Activated T-cell treated with anti-CD3 and anti-CD28 coated beads for 4 hours (primary cell): ENCODE measurements at places on chromosomes 7 and 10.

DNA sequence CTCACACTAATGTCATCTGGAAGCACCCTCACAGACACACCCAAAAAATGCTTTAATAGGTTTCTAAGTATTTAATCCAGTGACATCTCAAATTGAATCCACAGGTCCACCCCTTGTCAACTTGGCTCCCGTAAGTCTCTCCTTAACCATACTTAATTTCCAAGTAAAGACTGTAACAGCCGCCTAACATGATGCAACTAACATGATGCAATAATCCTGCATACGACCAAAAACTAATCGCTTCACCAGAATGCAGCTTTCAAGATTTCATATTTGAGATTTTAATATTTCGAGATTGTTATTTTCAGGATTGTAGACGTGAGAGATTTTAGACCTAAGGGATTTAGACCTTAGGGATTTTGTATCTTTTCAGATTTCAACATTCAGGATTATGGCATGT lies 3.7 kb upstream of the HDAC9 start:
- no peak for DNase-seq

DNA sequence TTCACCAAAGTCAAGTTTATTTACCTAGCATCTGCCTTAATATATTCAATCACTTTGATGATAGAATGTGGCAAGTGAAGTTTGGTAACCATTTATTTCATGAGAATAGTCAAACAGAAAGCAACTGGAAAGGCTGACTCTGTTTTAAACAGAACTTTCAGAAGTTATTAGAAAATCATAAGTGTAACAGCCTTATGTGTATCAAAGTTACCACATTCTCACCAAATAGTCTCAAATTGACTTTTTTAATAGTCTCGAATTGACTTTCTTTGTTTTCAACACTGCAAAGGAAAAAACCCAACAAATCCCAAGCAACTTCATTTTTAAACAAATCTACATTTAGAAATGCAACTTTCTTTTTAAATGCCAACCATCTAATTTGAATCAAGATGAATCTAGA lies 29.5 kb downstream of the NAMPT start:
- no peak for DNase-seq

DNA sequence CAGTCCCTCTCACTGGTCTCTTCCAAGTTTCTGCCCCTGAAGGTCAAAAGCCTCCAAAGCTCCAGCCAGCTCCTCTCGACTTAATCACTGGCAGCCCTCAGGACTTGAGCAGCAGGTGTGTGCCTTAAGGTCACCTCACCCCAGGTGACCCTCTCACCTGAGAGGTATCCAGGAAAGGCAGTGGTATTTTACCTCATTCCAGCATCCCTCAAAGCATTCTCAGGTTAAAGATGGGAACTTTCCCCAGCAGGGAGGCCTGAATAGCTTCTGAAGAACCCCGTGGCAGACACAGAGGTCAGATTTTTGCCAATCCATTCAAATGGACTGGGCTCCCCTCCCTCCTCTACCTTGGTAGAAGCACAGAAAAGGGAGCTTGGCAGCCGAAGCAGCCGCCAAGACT lies 148.2 kb downstream of the GFRA1 start:
- no peak for DNase-seq

GRCh38 chr7:107091306-107091705 lies 46.8 kb downstream of the PRKAR2B start:
- no peak for DNase-seq

GRCh38 chr7:2107386-2108070 lies 125.2 kb downstream of the MAD1L1 start:
- no peak for DNase-seq

DNA sequence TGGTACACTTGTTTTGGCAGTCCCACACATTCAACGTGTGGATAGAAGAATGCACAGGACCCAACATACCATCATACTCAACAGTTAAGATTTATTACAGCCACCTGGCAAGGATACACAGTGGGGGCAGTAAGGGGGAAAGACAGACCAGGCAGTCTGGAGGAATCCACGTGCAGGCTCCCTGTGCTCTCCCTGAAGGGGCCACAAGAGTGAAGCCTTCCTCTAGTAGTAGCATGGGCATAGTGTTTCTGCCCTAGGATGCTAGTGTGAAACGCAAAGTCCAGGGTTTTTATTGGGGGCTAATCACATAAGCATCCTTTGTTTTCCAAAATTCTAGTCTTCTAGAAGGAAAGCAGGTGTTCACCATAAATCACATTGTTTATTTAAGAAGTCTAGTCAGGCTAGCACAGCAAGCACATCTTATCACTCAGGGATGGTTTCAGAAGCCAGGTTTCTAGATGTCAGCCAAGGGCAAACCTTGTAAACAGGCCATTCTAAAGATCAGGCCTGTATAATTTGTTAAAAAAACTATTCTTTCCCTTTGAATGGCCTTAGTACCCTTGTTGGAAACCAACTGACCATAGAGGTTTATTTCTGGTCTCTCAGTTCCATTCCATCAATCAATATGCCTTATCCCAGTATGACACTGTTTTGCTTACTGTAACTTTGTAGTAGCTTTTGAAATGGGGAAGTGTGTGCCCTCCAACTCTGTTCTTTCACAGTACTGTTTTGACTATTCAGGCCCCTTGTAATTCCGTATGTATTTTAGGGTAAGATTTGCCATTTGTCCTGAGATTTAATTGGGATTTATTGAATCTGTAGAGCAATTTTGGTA lies 12.4 kb upstream of the TFAM start:
- DNase-seq, result no peak

GRCh38 chr7:134669845-134670373 lies 23.3 kb downstream of the BPGM start:
- DNase-seq, result peak; percentile 52

DNA sequence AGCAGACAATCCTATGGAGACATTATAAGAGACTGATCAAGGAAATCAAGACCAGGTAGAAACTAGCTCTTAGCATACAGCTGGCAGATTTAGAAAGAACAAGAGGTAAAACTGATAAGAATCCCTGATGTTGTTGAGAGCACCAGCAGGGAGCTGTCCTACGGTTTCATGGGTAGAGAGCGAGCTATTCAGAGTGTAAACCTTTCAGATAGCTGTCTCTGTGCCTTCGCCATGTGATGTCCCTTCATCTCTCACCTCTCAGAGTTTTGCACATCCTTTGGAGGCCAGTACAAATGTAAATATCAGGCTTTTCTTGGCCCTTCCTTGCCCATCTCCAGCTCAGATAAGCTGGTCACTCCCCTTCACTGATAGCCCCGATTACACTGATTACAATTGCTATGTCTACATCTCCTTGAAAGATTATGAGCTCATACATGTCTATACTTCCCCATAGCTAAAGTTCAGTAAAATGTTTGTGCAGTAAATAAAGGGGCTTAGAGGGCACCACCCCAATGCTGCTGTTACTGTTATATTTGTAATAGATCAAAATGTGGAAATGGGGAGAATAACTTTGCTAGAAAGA lies 21.9 kb downstream of the THSD7A start:
- DNase-seq, result no peak

GRCh38 chr7:95871075-95871848 lies 98.9 kb downstream of the DYNC1I1 start:
- no peak for DNase-seq

- DNase-seq, result no peak
These were observed 29.3 kb downstream of the INPP5A start for GRCh38 chr10:132566892-132567291.

DNA sequence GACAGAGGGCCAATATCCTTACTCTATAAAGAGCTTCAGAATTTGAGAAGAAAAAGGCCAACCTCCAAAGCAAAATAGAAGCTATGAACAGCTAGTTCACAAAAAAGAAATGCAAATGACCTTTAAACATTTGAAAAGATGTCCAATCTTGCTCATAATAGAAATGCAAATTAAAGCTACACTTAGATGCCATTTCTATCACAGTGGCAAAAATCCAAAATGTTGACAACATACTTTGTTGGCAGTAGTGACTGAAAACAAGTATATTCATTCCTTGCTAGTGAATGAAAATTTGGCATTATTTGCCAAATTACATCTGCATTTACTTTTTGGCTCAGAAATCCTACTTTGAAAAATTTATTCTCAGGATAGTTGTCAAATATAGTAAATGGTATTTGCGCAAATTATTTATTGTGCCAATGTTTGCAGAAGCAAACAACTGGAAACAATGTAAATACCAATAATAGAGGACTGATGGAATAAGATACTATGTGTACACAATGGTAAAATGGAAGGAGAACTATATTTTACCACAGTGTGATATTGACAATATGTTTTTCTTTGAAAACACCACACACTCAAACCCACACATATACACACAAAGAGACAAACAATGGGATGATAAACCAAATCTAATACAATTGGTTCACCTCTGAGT lies 9.4 kb downstream of the TMEM106B start:
- no peak for DNase-seq

DNA sequence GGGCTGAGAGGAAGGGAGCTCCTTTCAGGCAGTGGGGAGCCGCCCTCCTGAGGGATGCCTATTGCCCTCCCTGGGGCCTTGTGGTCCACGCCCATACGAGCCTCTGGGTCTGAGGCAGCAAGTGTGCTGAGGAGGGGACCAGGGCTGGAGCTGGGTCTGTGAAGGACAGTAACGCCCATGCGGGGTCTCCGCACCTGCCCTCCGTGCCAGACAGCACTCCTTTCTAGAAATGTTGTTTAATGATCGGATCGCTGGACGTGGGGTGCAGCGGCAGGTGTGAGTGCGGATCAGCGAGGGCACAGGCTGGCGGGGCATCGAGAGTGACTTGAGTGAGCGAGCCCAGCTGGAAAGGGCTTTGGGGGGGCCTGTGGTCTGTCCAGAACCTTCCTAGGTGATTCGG lies 70.1 kb downstream of the ELFN1 start:
- DNase-seq, result no peak

- DNase-seq, result no peak
These were observed 135.3 kb upstream of the COBL start for GRCh38 chr7:51451751-51452476.

DNA sequence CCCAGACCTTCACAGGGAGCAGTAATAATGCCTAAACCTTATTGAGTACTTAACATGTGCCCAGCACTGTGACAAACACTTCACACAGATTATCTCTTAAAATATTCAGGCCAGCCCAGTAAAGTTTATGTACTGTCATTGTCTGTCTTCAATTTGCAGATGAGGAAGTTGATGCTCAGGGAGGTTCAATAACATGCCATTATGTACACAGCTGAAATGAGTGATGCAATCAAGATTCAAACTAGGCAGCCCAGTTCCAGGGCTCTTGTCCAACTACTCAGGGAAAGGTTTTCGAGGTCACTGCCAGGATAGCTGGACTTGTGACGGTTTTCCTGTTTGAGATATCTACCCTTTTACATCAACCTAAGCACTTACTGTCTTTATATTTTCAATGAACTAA lies 56.1 kb downstream of the AUTS2 start:
- no peak for DNase-seq

- peak; percentile 67 for DNase-seq
These were observed 23.1 kb upstream of the ST7 start for GRCh38 chr7:116929914-116930913.

DNA sequence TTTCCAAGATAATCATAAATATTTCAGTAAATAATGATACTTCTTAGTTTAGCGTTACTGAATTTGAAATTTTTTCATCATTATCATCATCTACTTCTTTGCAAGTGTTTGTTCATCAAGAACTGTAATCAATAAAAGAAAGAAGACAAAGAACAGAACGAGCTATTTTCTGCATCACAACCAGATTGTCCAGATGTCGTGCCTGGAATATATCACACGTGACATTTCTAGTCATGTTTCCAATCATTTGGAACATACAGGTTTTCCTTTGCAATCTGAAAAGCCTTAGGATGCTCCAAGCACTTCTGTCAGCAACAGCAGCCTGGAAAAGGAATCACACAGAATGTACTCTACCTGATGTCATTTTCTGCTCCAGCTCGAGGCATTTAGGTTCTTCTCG lies 107.4 kb downstream of the FAM107B start:
- DNase-seq, result no peak

- DNase-seq, result no peak
These were observed 3.3 kb upstream of the NEUROG3 start for GRCh38 chr10:69576334-69577011.
